ENCODE measurements at places on chromosomes 7 and 10. TPM values are rescaled to one million over a fixed set of nuclear protein-coding genes. Genes with fewer than 3 reads are reported as not detected.

Gene ANKRD61
- total RNA-seq, result not detected

Gene PUS7
- 2.7 TPM for total RNA-seq

Gene SORBS1
- total RNA-seq, result 1.4 TPM

Gene SEMA4G
- total RNA-seq, result 1.1 TPM

Gene SKIDA1
- 0.22 TPM for total RNA-seq

Gene DNTT
- total RNA-seq, result 0.11 TPM

Gene NAMPT
- 154 TPM for total RNA-seq

Gene NEUROD6
- total RNA-seq, result not detected

Gene DYDC1
- not detected for total RNA-seq

Gene PPRC1
- 22.0 TPM for total RNA-seq

Gene CDC14C
- total RNA-seq, result not detected

Gene PDE6C
- total RNA-seq, result not detected

Gene CYP2C19
- not detected for total RNA-seq

Gene MCM7
- total RNA-seq, result 54.5 TPM

Gene AQP1
- total RNA-seq, result 0.17 TPM

All from CD4-positive, alpha-beta T cell (primary cell).